ENCODE measurements at places on chromosomes 6 and 20.

DNA sequence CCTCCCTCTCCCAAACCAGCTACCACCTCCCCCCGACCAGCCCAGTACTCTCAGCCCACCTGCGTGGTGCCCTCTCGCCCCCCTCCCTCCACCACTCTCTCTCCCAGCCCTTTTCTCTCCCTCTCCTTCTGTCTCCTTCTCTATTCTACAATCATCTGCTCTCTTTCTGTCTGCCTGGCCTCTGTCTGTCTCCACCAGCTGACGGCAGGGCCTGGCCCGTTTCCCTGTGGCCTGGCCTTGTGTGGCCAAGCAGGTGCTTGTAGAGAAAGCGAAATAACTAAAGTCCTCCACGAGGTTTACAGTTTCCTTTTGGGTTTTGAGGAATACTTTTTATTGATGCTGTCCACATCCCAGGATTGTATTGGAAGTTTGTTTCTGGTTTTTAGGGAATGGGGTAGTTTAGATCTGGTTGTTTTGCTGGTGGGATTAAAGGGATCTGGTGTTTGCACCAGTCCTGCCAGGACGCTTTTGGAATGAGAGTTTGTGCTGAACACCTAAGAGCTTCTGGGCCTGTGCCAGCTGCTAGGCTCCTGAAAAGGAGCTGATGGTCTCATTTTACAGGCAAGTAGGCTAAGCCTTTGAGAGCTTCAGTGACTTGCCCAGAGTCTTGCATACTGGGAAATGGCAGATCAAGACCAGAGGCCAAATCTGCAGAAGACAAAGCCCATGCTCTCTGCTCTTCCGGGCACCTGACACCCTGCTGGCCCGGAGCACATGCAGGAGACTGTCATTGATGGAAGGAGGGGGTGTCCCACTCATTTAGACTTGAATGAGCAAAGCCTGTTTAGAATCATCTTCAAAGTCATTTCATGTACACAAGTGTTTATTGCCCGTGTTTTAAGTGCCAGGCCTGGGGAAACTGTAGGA, 161.7 kb downstream of the SYCP2 start:
- DNase-seq: no peak

DNA sequence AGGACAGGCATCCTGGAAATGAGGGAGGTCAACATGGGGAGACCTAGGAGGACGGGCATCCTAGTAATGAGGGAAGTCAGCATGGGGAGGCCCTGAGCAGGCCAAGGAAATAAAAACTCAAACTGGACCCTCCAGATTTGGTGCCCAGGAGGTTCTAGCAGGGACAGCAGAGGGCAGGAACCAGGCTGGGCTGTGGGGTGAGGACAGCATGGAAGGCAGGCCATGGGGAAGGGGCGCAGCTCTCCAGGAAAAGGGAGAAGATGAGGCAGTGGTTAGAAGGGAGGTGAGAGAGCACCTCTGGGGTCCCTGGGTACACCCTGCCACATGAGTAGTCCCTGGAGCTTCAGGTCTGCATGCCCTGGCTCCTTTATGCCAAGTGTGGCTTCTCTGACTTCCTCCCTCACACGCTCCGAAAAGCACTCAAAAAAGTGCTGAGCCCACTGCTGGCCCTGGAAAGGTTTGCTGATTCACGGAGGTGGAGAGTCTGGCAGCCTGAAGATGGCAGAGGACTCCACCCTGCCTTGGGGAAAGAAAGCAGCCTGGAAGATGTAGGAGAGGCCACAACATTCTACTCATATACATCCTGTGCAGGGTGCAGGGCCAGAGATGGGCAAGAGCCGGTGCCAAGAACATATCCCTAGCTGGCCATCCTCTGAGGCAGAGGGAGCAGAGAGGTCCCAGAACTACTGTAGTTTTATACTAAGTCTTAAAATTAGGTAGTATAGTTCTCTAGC, 154.9 kb downstream of the MRPL14 start:
- no peak for DNase-seq

GRCh38 chr6:150767571-150768018, 97.9 kb upstream of the MTHFD1L start:
- no peak for DNase-seq

- DNase-seq: no peak
Observed at GRCh38 chr6:80469977-80470376, 363.5 kb downstream of the BCKDHB start.

DNA sequence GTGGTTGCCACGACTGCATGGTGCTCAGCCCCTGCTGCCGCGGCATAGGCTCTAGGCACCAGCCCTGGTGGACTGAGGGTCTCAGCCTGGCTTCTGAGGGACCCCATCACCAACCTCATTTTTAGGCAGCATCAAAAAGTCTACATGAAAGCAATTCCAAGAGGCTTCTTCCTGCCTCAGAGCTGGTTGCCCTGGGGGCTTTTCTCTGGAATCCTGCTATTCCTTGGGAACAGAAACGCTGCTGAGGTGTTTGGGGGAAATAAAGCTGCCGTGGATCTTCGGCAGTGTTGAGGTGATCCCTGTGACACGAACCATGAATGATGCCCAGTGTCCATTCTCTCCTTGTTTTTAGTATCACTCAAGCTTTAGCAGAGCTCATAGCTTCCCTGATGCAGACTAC, 148.4 kb upstream of the LRFN2 start:
- DNase-seq: no peak

- DNase-seq: no peak
Observed at GRCh38 chr6:6656287-6656686, 67.8 kb downstream of the LY86 start.

GRCh38 chr6:16179063-16179462, 50.2 kb downstream of the MYLIP start:
- no peak for DNase-seq

DNA sequence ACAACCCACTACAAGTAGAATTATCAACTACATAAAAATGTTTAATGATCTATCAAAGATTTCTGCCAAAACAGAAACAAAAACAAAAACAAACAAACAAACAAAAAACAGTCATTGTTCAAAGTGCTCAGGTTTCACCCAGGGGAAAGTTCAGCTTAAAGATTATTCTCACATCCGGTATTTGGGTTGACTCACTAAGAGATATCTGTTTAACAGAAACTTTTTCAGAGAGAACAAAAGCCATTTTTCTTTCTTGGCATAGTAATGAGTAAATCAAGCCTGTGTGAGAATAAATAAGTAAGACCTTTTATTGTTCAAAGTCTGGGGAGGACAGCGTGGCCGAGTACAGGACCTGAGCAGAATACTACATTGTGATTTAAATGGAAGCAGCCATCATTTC, 143.6 kb downstream of the RCAN2 start:
- DNase-seq: no peak

DNA sequence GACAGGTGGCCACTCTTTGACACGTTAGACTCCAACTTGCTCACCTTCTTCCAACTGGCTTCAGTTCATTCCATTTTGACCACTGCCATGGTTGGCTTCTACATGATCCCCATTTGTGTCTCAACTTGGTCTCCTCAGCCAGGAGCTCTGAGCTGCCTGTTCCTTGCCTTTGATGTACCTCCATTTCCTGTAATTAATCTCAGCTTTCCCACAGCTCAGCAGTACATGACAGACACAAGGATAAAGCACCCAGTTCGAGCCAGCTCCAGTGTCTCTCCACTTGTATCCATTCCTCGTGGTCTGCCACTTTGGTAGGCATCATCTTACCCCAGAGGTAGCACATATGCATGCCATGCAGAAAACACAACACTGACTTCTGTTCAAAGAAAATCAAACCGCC, 161.0 kb downstream of the TSHZ2 start:
- DNase-seq: no peak
